Stimulated activated CD8-positive, alpha-beta memory T cell treated with anti-CD3 and anti-CD28 coated beads, Interleukin-15, amount 100 ng/mL, for 4 hours (primary cell): ENCODE measurements at places on chromosomes 1 and 21.

- DNase-seq, result no peak
Observed at GRCh38 chr1:191101960-191102359, 624.3 kb upstream of the BRINP3 start.

DNA sequence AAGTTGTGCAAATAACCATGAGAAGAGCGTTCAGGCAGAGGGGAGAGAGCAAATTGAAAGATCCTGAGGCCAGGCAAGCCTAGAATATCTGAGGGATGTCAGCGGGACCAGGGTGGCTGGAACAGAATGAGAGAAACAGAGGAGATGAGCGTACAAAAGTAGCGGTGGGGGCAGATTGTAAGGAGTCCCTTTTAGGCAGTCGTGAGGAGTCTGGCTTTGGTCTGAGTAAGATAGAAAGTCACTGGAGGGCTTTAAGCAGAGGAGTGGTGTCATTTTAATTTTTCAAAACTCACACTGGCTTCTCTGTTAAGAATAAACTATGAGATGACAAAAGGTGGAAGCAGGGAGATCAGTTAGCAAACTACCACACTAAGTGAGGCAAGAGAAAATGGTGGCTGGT, 24.2 kb downstream of the ATP5PF start:
- DNase-seq, result no peak

DNA sequence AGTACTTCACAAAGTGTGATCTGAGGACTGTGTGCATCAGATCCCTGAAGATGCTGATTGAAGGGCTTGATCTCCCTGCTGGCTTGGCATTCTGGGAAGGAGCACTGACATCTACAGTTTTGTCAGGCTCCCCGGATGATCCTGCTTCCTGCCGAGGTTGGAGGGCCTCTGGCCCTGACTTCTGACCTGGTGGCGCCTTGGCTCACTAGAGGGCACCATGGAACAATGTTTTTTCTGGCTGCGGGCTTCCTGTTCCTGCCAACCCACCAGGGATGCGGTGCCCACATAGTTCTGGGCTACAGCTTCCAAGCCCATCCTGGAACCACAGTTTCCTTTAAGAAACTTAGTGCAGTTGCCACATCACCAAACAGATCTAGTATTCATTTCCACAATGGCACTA, 38.8 kb upstream of the RASAL2 start:
- DNase-seq, result no peak

DNA sequence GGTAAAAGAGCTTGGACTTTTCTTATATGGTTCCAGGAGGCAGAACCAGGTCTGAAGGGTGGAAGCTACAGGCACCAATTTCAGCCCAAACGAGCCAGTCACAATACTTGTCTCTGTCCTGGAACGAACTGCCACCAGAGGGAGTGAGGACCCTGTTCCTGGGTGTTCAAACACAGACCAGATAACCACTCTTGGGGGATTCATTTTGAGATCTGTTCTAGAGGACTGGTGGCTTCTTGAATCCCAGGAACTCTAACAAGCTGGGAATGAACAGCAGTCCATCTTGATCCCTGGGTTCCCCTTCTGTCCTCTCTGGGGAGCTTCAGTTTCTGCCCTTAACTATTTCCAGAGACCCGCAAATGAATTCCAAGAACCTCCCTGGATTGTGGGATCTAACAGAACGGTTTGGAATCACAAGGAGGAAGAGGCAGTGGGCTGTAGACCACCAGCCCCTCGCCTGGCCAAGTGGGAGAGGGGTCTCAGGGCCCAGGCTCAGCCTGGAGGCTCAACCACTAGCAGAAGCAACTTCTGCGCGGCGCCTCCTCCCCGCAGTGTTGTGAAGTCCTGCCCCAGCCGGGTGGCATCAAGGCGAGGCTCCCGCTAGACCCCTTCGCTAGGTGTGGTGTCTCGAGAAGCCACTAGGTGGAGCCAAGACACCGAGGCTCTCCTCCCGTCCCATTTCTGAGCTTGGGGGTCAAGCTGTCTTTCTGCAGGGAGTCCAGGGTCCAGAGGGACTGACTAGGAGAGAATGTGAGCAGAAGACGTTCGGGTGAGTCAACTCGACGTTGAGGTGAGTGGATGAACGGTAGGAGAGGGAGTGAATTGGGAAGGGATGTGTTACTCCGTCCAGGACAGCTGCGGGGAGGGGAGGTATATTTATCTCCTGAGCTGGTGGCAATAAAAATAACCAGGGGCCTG, 12.1 kb upstream of the NES start:
- DNase-seq, result peak; percentile 49

DNA sequence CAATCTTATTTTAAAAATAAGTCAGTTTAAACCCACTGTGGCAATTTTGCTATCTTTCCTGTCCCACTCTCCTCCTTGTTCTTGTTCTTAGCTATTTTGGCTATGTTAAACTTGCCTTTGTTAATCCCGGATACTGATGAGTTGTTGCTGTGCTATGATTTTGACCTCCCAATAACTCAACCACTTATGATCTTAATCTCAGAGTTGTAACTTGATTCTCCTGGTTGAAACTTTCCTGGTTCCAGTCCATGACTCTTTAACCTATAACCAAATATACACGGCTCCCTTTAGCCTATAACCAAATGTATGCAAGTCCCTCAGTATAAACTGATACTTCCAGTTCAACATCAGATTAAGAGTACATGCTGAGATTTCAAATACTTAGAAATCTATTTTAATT, 15.6 kb upstream of the ACADM start:
- DNase-seq, result no peak

DNA sequence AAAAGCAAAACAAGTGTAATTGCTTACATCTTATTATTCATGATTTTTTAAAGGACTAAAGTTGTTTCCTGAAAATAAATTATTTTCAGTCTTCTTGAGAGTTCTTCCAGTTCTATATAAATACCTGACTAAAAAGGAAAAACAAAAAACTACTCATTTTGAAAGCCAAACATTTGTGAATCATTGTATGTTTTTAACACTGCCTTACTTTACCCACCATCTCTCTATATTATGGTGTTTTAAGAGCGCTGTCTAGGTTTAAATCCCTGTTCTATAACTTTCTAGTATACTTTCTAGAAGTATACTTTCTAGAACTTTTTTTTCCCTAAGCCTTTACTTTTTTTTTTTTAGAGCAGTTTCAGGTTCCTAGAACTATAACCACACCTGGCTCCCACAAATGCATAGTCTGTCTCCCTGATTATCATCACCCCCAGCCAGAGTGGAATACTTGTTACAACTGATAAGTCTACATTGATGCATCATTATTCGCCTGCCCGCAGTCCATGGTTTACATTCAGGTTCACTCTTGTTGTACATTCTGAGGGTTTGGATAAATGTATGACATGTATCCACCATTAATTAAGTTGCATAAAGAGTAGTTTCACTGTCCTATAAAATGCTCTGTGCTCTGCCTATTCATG, 9.8 kb downstream of the RSBN1 start:
- DNase-seq, result no peak

DNA sequence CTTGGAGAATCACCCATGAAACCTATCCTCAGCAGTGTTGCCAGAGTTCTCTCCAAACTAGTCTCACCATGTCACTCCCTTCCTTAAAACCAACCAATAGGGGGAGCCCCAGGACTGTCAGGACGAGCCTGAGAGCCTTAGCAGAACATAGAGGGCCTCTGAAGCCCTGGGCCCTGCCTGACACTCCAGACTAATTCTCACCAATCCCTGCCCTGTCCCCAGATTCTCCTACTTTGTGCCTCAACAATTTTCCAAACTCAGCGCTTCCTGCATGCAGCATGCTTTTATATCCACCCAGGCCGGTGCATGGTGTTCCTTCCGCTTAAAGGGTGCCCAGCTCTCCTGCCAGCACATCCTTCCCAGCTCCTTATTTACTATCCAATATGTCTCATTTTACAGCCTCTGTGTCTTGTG, 42.7 kb downstream of the HSD3B1 start:
- no peak for DNase-seq

GRCh38 chr1:98331243-98331642, 330.3 kb upstream of the SNX7 start:
- no peak for DNase-seq

DNA sequence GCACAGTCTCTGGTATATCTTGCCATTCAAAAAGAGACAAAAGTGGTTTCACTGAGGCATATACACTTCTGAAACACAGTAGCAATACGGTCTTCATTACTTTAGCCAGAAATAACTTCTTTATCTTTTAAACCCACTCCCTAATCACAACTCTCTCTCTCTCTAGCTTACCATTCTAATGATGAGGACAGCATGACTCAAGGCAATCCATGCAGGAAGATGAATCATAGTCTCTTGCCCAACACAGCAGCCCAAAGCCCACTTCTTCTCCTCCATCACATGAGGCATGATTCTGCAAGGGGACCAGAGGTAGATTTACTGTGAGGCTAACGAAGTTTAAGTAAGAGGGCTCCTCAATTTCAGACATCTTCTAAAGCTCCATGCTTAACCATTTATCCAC, 285.0 kb upstream of the NR5A2 start:
- no peak for DNase-seq

- DNase-seq, result peak; percentile 79
Observed at GRCh38 chr1:204453141-204453772, 41.3 kb downstream of the PIK3C2B start.

- no peak for DNase-seq
Observed at GRCh38 chr1:7702365-7702764, 68.7 kb upstream of the VAMP3 start.

GRCh38 chr1:27031235-27032118, 18.8 kb upstream of the TENT5B start:
- DNase-seq, result no peak

- no peak for DNase-seq
Observed at GRCh38 chr1:187491082-187491720, 662.5 kb downstream of the PLA2G4A start.

DNA sequence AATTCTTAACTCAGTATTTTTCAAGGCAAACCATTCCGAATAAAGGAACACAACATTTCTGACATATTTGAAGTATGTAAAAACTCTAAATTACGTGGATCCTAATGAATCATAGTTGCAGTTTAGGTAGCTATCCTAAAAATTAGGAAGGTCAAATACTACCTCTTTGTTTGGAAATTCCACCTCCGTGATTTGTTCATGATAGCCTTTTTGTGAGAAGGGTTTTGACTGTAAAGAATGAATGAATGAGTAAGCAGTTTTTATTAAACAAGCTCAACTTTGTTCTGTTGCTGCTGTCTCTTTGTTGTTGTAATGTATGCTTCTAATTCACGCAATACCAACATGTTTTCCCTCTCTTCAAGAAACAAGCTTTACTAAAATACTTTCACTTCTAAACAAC, 840.4 kb downstream of the USP25 start:
- DNase-seq, result no peak
